Left ventricle myocardium superior (tissue), 1 donor: ENCODE measurements at places on chromosomes 4 and X.

DNA sequence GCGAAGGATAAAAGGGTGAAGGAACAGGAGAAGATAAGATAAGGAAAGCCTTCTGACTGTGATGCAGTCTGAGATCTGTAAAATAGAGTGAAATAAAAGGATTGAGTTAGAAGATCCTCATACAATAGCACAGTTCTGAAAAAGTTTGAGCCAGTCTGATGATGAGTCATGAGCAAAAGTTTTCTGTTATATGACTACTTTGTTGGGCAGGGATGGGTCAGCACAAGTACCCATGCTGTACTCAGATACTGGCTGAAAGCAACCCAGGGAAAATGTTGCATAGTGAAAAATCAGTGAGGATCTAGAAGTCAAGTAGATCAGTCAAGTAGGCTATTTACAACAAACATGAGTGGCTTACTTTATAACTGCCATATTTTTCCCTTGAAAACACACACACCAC lies 253.5 kb downstream of the PCDH10 start:
- no peak for DNase-seq

- peak; percentile 36 for DNase-seq
Observed at GRCh38 chrX:39808471-39808917, 289.3 kb downstream of the BCOR start.

- DNase-seq = no peak
Observed at GRCh38 chr4:87042986-87043820, 108.4 kb downstream of the AFF1 start.

- DNase-seq = no peak
Observed at GRCh38 chr4:87982446-87983010, 7.0 kb downstream of the SPP1 start.

DNA sequence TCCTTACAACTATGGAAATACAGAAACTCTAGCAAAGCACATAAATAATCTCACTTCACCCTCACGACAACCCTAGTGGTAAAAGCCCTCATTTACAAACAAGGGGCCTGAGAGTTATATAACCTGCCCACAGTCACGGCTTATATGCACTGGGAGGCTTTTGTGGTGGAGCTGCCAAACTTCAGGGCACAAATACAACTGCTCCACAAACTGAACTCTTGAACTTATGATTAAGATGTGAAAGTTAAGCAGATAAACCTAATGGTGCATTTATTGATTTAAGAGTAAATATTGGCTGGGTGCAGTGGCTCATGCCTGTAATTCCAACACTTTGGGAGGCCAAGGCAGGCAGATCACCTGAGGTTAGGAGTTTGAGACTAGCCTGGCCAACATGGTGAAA lies 19.0 kb downstream of the SLC2A9 start:
- no peak for DNase-seq

DNA sequence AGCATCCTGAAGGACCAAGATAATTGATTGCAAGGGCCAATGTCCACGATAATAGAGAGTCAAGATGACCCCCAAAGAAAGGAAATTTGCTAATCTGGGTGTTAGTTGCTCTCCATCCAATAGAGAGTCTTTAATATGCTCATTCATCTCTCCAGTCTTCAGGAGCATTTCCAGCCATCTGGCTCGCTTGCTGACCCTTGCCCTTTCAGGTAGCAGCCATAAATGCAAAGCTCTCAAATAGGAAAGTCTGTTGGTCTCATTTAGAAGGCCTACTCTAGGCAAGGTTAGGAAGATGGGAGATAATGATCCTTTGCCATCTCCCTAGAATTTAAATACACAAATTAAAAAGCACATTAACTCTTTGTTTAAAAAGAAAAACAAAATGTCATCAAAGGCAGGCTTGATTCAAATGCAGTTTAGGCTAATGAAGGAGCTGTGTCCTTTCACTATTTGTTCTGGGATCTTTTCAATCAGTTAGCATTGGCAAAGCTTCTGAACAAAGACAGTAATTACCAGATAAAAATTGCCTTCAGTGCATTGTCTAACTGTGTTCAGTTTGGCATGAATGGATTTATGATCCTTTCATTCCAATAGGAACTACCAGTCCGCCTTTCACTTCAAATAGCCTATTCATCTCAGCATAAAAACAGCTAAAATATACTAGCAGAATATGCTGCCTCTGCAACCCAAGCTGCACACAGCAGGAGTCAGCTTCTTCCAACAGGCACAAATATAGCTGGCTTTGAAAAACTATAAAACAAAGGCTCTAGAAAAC lies 49.6 kb upstream of the ATXN3L start:
- no peak for DNase-seq

GRCh38 chrX:84666086-84666485 lies 163.8 kb upstream of the HDX start:
- no peak for DNase-seq

DNA sequence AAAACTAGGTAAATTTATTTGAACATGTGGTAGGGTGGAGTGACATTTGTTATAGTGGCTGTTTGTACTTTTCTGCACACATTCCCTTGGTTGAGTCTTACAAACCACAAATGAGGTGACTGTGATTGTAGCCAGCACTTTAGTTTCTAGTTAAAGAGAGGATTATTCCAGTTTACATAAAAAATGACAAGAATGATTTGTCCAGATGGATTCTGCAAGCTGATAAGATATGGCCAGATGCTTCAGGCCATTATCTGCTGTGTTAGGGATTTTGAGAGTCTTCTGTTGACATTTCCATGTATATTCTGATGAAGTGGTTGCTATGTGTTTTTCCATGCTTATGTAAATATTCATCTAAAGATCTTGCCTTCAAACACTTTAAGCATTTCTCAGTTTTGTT lies 31.0 kb upstream of the PDE5A start:
- DNase-seq = no peak

- no peak for DNase-seq
Observed at GRCh38 chr4:186932631-186933187, 209.1 kb upstream of the FAT1 start.

GRCh38 chrX:53072418-53073114 lies 9.6 kb upstream of the TSPYL2 start:
- DNase-seq = no peak

GRCh38 chr4:167622481-167623240 lies 388.4 kb upstream of the SPOCK3 start:
- DNase-seq = peak; percentile 37

- no peak for DNase-seq
Observed at GRCh38 chrX:145002771-145003170, 244.5 kb upstream of the SPANXN1 start.

- no peak for DNase-seq
Observed at GRCh38 chr4:111360906-111361305, 738.0 kb upstream of the PITX2 start.

- DNase-seq = no peak
Observed at GRCh38 chr4:2378401-2378800, 40.0 kb downstream of the ZFYVE28 start.

DNA sequence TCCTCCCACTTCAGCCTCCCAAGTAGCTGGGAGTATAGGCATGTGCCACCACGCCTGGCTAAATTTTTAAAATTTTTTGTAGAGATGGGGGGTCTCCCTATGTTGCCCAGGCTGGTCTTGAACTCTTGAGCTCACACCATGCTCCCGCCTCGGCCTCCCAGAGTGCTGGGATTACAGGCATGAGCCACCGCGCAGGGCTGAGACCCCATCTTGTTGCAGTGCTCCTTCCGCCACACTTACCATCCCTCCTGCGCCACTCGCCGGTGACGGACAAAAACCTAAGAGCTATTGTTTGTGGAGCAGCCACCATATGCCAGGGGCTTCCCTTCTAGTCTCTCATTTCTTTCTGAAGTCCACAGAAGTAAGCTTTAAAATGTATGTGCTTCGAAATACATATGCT lies 34.5 kb downstream of the NSG1 start:
- no peak for DNase-seq

DNA sequence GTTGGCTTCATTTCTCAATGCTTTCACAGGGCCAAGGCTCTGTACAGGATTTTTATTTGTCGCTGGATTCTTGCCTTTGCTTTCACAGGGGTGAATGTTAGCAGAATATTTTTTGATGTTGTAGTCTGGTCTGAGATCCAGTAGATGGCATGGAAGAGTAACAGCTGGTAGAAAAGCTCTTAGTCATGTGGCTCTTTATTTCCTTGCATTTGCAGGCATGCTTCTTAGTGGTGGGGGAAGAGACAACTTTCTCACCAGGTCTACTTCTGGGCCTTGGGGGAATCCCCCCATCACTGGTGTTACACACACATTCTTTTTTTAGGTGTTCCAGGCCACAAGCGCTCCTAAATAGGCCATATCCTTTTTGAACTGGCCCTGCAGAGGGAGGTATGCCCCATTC lies 58.2 kb upstream of the DKK2 start:
- no peak for DNase-seq

DNA sequence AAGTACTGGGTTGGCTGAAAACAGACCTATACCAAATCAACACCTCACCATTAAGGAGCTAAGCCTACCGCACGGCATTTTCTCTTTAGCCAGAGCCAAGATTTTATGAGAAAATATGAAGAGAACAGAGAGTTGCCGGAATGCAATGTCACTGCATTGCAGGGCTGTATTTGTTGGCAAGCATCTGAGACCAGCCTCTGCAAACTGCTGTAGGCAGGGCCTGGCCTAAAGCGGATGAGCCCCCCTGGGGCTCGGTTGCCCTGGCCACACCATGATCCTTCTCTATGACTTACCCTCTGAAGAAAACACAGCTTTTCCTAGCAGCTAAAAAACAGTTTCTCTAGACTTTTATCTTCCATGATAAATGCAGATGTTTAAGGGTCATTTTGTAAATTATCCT lies 120.5 kb upstream of the SORBS2 start:
- DNase-seq = no peak

GRCh38 chrX:49059681-49060085 lies 884 bp downstream of the CCDC120 start:
- no peak for DNase-seq

- no peak for DNase-seq
Observed at GRCh38 chrX:152950786-152951185, 43.1 kb downstream of the PNMA5 start.

DNA sequence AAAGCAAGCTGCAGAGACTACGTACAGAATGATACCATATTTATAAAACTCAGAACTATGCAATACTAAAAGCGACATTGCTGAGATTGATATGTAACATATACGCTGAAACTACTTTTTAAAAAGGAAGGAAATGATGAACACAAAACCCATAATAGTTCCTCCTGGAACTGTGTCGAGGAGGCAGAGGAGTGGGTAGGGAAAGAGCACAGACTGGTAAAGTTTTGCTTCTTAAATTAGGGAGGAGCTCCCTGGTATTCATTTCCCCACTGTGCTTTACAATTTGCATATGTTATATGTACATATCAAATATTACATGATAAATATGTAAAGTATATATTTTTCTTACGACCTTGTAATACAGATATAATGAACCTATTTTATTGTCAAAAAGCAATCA lies 13.9 kb downstream of the UFSP2 start:
- no peak for DNase-seq

- DNase-seq = no peak
Observed at GRCh38 chr4:8108261-8108660, 50.4 kb downstream of the ABLIM2 start.

- no peak for DNase-seq
Observed at GRCh38 chr4:73452953-73453700, 17.1 kb downstream of the AFP start.

DNA sequence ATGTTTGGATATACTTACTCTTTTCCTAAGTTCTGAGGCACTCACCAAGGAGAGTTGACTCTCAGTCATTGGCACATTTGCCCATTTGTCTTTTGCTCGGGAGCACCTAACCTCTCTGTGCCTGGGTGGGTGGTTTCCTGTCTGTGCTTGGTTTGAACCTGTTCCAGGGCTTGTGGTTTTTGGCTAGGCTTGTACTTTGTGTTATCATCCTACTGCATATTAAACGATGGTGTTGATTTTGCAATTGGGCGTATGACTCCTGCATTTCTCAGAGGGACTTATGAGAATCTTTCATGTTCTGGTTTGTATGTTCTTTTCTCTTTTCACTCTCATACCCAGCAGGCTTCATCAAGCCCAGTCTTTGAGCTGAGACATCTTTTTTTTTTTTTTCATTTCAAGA lies 161.7 kb downstream of the BTC start:
- no peak for DNase-seq

GRCh38 chr4:173930329-173930967 lies 353.0 kb downstream of the FBXO8 start:
- DNase-seq = no peak

GRCh38 chr4:121228848-121229247 lies 64.7 kb upstream of the TNIP3 start:
- no peak for DNase-seq

DNA sequence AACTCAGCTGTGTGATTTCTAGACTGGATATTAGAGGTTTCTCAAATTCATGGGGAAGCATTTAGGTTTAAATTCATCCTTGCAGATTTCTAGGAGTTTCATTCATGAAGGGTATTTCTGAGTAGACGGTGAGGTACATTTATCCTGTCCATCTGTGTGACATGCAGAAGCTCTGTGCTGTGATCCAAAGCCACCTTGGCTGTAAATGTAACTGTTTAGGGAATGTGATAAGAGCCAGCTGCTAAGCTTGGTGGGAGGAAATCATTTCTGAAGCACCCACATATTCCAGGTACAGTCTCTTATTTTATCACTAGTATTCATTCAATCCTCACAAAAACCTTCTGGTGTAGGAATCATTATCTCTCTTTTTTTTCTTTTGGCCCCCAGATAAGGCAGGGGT lies 8.7 kb upstream of the DCTD start:
- no peak for DNase-seq

DNA sequence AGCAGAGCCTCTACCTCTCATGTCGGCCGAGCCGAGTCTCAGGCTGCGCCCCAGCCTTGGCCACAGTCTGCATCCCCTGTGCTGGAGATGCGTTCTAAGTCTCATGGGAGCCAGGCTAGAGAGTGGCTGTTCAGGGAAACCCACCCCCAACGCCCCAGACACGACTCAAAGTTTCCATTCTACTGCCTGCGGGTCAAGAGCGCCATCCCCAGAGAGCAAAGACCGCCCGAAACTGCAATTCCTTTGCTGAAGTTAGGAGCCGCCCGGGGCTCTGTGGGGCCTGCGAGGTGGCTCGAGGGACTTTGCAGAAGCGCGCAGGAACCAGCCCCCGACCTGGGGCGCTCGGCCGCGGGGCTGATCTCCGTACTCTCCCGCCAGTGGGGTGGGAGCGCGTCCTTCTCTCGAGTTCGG lies 10.0 kb upstream of the ELF4 start:
- DNase-seq = no peak

DNA sequence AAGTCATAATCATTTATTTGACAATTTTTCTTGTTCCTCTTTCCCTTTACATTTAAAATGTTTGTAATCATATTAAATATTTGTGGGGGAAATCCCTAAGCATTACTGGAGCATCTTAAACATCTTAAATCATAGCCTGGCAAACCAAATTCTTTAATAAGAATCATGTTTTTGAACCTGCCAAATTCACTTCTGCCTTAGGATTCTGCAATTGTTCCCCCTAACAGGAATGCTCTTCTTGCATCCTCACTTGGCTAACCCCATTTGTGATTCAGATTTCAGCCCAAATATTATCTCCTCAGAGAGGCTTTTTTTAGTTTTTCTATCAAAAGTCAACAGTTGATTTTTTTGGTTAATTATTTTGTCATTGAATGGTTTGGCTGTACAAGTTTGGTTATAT lies 241.1 kb downstream of the MAPK10 start:
- DNase-seq = no peak

- no peak for DNase-seq
Observed at GRCh38 chrX:85111347-85111746, 107.7 kb downstream of the APOOL start.
